ENCODE measurements at places on chromosomes 1 and 21.

GRCh38 chr21:45436351-45437065 is 31.5 kb downstream of the COL18A1 start:
- DNase-seq = no peak

- DNase-seq = no peak
These were observed 172.3 kb downstream of the TGFB2 start for GRCh38 chr1:218517459-218517858.

- no peak for DNase-seq
These were observed 21.4 kb upstream of the PADI1 start for GRCh38 chr1:17183388-17184160.

- DNase-seq = no peak
These were observed 294.2 kb downstream of the KIF26B start for GRCh38 chr1:245448975-245449431.

GRCh38 chr1:206662396-206663092 is 22.2 kb upstream of the MAPKAPK2 start:
- DNase-seq = no peak

GRCh38 chr1:167200749-167201148 is 19.9 kb upstream of the POU2F1 start:
- DNase-seq = no peak
